ENCODE measurements at places on chromosomes 6 and 20.

DNA sequence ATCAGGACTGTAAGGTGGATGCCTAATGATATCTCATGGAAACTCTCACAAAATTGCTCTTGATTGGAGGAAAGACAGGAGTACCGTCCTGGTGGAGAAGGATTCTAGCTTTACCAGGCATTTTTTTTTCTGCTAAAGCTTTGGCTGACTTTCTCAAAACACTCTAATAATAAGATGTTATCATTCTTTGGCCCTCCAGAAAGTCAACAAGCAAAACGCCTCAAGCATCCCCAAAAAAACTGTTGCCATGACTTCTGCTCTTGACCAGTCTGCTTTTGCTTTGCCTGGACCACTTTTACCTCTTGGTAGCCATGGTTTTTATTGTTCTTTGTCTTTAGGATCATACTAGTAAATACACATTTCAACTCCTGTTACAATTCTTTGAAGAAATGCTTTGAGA is 55.5 kb upstream of the RUNX2 start:
- DNase-seq: no peak

DNA sequence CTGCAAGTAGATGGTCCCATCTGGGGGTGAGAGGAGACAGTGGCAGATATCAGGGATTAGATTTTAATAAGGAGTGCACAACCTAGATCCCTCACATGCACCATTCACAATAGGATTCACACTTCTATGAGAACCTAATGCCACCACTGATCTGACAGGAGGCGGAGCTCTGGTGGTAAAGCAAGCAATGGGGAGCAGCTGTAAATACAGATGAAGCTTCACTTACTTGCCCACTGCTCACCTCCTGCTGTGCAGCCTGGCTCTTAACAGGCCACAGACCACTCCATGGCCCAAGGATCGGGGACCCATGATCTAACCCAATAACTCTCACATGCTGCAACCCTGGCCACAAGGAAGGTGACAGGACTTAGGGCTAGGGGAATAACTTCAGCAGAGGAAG is 75.4 kb downstream of the ZNF133 start:
- no peak for DNase-seq

- DNase-seq: no peak
Measured at GRCh38 chr20:17061715-17062114, 165.1 kb upstream of the PCSK2 start.

GRCh38 chr20:46701057-46701456 is 8.4 kb upstream of the SLC2A10 start:
- no peak for DNase-seq

DNA sequence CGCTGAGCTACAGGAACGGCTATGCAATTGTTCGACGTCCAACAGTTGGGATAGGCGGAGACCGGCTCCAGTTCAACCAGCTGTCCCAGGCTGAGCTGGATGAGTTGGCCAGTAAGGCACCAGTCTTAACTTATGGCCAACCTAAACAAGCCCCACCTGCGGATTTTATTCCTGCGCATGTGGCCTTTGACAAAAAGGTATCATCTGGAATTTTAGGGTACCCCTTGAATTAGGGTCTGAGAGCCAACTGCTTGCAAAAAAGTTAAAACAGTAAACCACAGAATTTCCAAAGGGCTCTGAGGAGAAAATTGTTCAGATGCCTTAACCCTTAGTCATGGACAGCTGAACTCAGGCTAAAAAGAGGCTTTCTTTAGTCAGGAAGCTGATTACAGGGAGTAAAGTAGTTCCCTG is 3.8 kb downstream of the EFHC1 start:
- no peak for DNase-seq
